ENCODE measurements at places on chromosomes 12 and 14.

DNA sequence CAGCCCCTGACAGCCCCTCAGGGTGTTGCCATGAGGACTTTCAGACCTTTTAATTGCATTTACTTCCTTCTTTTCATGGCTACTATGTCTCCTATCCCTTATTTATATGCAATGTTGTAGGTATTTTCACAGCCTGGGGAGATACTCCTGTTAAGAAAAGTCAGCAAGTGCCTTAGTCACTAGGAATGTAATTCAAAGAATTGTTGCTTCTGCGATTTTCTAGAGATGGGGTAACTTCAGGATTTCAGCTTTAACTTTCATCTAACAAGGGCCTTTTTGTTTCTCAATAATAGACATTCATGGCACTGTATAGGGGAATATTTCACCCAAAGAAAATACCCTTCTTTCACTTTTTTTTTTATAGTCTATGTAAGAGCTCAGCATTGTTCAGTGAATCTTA, 533.3 kb upstream of the MIS18BP1 start:
- no peak for DNase-seq

DNA sequence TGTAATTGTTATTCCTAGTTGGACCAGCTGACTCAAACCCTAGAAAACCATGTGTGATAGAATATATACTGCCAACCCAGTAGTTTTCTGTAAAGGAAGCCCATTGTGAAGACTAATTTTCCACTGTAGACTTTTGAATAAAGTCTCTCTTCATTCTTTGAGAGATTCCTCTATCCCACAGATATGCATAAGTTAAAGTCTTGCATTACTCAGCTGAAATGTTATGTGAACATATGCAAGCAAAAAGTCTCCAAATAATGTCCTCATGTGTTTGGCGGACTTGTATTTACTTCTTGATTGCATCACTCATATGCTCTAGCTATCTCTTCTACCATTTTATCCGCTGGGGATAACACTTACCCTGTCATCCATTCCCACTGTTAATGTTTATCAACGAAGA, 35.1 kb upstream of the OTOGL start:
- peak; percentile 90 for DNase-seq

DNA sequence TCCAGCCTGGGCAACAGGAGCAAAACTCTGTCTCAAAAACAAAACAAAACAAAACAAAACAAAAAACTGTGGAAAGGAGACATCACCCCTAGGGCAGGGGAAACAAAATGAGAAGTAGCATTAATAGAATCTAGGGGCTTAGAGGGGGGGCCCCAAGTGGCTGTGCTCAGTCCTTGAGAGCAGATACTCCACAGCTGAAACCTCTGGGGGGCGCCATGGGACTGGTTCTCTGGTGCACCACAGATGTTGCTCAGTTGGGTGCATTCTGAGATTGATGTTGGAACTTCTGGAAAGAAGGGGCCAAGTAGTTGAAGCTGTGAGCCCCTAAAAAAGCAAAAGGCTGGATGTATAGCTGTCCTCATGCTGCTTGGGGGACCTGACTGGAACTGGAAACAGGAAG, 11.8 kb upstream of the SYNE2 start:
- DNase-seq, result no peak

DNA sequence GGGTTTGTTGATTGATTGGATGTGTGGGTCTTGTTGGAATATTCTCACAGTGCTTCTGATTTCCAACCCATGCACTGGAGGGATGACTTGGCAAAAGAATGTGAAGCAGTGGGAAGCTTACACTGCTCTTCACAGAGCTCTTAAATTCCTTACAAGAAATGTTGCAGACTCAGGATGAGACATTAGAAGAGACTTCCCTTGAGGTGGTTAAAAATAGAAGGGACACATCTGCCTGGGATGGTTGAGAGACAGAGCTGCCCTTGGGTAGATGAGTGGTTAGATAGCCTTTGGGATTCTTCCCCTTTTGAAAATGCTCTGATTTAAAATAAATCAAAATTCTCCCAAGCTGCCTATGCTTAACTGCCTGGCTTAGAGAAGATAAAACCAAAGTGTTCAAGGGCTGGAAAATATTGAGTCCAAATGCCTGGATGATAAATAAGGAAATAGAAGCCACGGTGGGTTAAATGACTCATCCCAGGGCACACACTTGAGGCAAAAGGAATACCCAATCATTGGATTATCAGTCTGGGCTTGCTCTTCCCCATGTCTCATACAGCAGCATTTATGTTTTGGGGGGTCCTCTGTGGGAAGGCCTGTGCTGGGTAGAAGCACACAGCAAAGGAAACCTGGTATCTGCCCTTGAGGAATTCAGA, 264.3 kb downstream of the AKAP6 start:
- DNase-seq, result peak; percentile 80

DNA sequence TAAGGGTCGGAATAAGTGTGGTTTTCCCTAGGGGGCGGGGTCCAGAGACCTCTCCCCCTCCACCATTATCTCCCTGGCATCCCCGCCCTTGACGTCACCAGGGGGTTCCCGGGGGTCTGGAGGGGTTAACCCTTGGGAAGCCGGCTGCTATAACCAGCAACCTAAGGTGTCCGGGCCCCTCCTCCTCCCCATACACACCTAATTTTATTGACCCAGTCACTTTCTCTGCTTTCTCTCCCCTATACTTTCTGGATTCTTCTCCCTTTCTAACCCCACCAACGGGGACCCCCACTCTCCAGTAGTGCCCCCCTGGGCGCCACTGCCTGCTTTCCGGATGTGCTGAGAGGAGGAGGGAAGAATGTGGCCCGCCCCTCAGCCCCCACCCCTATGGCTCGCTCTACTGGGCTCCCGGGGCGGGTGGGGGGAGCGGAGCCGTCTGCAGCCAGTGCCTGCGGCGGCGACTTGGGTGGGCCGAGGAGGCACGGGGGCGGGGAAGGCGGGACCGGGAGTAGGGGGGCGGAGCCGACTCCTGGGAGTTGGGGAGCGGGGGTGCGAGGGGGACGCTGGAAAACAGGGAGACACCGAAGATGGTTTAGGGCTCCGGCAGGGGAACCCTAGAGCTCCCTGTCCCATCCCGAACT, 1.8 kb downstream of the GLI1 start:
- DNase-seq, result peak; percentile 37

DNA sequence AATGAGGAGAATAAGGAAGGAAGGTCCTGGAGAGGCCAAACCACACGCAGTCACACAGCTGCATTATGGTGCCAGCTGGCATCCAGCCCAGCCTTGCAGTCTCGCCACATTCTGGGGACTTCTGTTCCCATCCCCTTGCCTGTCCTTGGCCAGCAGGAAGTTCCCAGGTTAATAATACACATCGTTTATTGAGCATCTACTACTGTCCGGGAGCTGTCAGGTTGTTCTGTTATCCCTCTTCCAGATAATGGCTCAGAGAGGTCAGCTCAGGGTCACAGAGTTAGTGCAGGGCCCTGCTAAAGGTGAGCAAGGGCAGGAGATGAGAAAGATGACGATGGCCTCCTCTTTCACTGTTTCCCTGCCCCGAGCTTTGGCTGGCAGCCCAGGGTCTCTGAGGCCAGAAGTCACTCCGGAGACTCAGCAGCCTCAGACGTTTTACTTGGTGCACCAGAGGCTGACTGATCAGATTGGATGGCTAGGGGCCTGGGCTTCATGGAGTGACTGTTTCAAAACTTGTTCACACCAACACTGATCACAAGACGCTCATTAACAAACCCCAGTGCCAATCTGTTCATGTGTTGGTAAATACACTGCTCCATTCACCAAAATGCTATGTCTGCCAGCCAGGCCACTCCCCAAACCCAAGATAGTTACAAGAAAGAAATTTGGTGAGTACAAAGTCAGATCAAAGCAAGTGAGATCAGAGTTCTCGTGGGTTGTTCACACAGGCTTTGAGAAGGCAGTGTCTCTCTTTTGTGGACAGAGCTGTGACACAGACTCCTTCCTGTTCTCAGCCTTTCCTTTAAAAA, 79.2 kb downstream of the B4GALNT3 start:
- DNase-seq, result peak; percentile 59

- DNase-seq, result peak; percentile 1
Measured at GRCh38 chr12:38691164-38691563, 214.2 kb downstream of the CPNE8 start.

GRCh38 chr12:104002686-104003085, 37.0 kb downstream of the TDG start:
- DNase-seq, result peak; percentile 26

DNA sequence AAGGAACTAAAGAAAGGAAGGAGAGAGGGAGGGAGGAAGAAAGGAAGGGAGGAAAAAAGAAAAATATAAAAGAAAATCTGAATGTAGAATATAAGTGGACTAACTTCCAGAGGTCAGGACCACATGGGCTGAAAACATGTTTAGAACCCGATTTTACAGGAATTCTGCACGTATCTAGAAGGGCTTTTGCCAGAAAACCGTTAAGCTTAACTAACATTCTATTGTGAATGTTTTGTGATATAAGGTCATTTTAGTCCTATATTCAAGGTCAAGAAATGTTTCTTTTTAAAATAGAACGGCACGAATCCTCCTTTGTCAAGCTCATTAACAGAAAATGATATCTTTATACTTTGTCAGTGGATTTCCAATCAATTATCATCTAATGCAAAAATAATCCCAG, 13.1 kb downstream of the PTCSC3 start:
- DNase-seq, result no peak

- DNase-seq, result no peak
Measured at GRCh38 chr12:15575671-15576541, 213.3 kb downstream of the EPS8 start.

DNA sequence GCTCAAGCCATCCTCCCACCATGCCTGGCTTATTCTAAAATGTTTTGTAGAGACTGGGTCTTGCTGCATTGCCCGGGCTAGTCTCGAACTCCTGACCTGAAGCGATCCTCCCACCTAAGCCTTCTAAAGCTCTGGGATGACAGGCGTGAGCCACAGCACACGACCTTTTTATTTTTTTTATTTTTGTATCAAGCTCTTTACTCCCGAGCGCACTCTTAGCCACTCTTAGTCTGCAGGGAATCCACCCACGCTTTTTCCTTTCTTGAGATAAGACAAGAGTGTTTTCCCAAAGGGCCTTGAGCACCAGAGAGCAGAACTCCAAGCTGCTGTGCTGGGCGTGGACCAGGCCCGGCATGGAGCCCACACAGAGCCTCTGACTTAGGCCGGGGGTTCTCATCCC, 23.4 kb downstream of the MAP1LC3B2 start:
- DNase-seq, result peak; percentile 51

DNA sequence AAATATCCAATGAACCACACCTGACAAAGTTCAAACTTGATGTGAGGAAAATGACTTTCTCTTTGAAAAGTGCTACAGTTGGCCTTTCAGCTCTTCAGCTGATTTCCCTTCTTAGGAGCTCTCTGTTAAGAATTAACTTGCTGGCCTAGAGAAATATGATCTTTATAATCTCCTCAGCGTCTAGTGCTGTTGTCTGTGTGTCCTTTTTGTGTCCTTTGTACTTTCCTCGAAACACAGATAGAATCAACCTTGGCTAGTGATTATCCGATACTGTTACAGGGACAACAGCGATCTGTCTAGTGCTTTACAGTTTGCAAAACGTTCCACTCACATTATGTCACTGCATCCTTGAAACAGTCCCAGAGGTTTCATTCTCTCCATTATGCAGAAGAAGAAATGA, 162.8 kb upstream of the RMST start:
- DNase-seq, result no peak

- DNase-seq, result no peak
Measured at GRCh38 chr14:61930101-61930857, 168.1 kb downstream of the SNAPC1 start.

GRCh38 chr14:46368275-46368674, 283.3 kb downstream of the RPL10L start:
- no peak for DNase-seq

DNA sequence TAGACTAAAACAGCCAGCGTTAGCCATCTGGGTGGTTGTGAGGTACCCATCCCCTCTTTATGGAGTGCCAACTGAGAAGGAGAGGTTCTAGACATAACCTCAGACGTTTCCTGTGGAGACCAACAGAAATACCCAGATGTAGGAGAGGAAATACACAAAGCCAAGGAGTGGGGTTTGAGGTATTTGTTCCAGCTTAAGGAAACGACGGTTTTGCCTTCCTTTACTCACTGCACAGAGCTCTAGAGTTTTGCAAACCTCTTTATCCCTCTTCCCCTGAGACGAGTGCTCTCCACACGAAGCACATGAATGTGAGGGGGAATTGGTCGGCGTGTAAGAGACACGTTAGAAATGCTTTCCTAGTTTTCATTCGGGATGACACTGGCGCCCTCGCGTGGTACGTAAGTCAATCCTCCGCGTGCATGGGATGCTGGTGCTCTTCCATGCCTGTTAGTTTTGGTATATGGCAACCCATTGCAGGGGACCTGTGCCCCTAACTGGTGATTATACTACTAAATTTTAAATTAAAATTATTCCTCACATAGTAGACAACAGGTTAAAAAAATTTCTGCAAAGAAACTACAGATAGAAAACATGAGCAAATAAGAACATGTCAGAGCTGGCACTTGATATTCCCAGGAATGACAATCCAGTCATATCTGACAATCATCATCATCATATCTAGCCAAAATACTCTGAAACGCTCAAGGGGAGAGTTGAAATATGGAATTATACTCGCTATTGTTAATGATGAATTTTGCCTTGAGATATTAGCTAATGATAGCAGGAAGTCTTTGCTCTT, 121.7 kb downstream of the PPM1H start:
- peak; percentile 75 for DNase-seq

DNA sequence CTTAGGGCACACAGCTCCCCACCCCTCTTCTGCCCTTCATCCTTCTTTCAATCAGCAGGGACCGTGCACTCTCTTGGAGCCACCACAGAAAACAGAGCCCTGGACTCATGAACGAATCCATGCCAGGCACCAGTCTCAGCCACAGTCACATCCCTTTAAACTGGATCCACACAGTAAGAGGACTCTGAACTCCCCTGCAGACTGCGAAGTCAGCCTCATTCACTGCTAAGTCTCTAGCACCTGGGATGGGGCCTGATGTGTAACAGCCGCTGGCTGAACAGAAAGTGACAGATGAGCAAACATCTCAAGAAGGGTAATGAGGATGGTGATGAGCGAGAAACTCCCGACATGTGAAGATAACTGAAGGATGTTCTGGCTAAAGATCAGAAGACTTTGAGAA, 45.8 kb upstream of the IQSEC3 start:
- DNase-seq, result no peak

DNA sequence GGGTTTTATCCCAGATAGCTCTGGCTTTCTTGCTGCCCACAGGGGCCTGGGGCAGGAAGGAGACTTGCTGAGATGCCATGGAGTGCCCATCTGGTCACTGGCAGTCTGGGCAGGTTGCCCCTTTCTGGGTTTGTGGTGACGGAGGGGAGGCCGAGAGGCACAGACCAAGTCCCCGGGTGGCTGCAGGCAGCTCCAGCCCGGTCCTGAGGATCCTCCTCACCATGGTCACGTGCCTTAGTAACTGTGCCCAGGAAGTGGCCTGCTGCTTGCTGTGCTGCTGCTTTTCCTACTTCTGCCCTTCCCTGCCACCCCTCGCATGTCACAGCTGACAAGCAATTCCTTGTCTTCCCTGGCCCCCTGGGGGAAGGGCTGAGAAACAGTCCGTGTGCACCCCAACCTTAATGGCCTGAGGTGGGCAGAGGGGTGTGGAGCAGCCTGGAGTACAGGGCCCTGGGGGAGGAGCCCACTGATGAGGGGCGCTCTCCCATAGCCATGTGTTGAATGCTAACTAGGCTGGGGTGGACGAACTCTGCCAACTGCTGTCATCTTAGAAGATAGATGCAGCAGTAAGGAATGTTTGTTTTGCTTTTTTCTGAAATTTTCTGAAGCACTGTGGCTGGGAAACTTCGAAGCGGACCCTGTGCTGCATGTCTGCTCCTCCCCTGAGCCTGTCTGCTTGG, 54.9 kb upstream of the SRSF5 start:
- no peak for DNase-seq

Measured in iris pigment epithelial cell (primary cell).